ENCODE measurements at places on chromosomes 6 and 20.

DNA sequence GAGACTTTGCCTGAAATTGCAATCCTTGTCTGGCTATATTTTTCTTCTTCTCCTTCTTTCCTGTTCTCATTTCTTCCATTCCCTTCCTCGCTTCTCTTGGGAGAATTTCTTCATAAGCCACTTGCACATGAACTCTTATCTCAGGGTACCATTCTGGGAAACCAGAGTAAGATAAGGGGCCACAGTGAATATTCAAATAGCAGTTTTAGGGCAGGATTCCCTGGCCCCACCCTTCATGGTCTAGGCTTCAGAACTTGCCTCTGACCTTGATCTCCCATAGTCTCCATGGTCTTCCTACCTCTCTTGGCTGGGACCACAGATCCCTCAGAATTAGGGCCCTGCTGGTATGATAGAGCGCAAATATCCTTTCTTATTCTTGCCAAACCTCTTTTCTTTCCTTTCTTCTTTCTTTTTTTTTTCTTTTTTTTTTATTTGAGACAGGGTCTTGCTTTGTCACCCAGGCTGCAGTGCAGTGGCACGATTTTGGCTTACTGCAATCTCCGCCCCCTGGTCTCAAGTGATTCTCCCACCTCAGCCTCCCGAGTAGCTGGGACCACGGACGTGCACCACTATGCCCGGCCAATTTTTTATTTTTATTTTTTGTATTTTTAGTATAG lies 123.0 kb upstream of the CITED2 start:
- no peak for DNase-seq

DNA sequence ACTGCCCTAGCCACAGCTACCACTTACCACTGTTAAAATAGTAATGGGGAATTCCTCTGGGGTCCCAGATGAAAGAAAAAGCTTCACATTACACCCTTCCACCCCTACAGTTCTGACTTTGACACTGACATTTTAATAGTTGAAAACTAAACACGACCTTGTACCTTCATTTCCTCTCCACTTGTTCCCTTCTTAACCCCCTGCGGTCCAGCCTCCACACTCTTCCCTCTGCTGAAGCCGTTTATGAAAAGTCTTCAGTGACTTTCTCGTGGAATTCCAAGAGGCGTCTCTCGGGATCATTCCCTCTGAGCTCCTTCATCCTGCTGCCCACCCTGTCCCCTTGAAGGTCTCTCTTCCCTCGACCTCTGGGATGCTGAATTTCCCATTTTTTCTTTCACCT lies 36.6 kb upstream of the TIAM2 start:
- DNase-seq = no peak

- peak; percentile 22 for DNase-seq
These were observed 18.6 kb downstream of the FKBP1A start for GRCh38 chr20:1374246-1374645.

DNA sequence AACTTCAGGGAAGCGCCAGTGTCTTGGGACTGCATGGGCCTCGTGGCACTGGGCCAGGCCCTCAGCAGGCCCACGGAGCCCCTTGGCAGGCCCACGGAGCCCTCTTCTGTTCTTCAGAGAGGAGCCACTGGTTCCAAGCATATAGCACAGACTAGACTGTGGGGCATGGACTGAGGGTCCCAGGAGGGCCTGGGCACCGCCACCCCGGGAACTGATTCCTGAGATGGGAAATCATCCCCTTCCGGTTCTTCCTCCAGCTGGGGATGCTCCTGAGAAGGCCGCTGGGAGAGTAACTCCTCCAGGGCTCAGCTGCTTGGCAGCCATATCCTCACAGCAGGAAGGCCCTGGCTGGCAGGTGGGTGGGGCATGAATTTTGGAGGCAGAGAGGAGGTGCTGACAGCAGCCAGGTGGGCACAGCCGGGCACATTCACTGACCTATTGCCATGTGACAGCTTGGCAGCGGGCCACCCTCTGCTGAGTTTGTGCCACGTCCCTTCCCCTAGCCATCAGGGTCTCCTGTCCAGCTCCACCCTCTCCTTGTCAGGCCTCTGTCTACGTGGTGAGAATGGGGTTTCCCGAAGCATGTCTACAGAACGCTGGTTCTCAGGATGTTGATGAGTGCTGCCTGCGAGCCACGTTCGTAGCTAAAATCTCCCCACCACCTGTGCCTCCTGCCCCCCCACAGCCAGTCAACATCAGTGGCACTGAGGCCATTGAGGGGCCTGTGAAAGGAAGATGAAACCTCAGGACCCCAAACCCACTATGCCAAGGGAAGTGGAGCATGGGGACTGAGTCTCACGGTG lies 152.1 kb downstream of the TAF4 start:
- DNase-seq = no peak

DNA sequence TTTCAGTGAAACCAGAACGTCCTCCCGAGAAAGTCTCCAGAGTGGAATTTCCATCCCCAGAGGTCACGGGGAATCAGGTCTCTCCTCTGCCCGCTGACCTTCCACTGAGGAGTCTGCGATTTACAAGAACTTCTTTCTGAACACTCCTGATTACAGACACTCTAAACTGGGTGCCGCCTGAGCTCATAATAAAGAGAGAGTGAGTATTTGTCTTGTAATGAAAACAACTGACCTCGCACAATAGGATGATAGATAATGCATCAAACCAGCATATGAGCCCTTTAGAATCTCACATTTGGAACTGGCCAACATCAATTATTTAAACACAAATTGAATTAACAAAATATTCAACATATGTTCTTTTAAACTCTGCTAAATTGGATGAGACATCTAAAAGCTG lies 47.5 kb downstream of the DLL1 start:
- no peak for DNase-seq

- DNase-seq = no peak
These were observed 16.6 kb upstream of the EZR start for GRCh38 chr6:158835616-158836221.

DNA sequence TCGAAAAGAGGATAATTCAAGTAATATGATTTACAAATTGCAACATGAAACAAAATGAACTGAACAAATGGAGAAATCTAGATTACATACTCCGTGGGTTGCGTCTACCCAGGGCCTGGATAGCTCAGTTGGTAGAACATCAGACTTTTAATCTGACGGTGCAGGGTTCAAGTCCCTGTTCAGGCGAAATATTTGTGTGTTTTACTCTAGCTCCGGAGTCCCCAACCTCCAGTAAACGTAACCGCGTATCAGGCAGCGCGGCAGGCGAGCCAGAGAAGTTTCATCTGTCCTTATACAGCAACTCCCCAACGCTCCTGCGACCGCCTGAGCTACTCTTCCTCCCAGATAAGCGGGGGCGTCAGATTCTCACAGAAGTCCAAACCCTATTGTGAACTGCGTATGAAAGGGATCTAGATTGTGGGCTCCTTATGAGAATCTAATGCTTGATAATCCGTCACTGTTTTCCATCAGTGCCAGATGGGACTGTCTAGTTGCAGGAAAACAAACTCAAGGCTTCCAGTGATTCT lies 176.1 kb downstream of the TRIM27 start:
- DNase-seq = no peak

GRCh38 chr6:34549026-34549803 lies 6.9 kb downstream of the SPDEF start:
- DNase-seq = no peak

DNA sequence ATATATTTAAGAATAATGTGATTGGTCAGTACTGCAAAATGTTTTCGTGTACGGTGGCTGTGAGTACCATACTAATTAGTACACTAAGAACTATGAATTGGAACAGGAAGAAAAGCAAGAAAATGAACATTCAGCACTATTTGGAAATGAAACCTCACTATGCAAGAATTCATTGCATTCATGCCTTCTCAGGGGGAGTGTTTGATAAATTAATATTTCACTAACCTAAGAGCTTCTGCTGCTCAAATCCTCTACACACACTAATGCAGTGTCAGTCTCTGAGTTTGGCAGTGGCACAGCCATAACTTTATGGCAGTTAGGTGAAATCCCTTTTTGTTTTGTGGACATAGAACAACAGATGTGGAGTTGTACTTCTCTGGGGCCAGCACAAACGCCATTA lies 60.1 kb downstream of the SLC16A10 start:
- no peak for DNase-seq

DNA sequence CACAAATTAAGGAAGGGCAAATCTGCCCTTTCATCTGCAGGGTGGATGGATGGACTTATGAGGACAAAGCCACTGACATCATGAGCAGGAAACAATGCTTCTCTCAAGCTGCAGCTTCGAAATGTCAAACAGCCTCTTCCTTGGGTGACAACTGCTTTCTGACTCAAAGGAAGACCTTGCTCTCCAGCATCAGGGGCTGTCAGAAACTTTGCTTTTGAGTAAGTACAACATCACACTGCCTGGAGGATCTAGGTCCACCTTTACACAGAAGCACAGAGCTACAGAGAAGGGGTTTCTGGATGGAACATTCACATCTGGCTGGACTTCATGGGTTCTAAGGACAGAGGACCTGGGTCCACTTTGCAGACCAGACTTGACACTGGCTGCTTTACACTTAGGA lies 5.9 kb downstream of the CST1 start:
- DNase-seq = peak; percentile 55

DNA sequence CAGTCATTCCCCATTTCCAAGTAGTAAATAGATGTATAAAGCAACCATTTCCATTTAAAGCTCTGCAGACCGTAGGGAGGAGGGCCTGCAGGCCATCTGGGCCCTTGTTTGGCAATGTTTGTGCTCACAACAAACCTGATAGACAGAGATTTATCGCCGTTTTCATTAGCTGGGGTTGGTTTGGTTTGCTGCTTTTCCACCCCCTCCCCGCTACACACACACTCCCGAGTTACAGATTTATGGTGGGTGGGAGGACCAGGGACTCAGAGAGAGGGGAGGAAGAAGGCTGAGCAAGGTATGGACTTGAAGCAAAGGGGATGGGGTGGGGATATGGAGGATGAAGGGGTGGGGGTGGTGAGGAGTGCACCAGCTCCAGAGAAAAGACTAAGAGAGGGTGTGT lies 36.6 kb upstream of the FOXP4 start:
- no peak for DNase-seq

GRCh38 chr20:62314711-62315302 lies 12.0 kb downstream of the ADRM1 start:
- no peak for DNase-seq

- no peak for DNase-seq
These were observed 8.8 kb upstream of the FBXO30 start for GRCh38 chr6:145823328-145823944.

- DNase-seq = no peak
These were observed 108.7 kb downstream of the NCOA3 start for GRCh38 chr20:47610247-47610944.

GRCh38 chr6:146957181-146958093 lies 246.8 kb upstream of the STXBP5 start:
- no peak for DNase-seq

DNA sequence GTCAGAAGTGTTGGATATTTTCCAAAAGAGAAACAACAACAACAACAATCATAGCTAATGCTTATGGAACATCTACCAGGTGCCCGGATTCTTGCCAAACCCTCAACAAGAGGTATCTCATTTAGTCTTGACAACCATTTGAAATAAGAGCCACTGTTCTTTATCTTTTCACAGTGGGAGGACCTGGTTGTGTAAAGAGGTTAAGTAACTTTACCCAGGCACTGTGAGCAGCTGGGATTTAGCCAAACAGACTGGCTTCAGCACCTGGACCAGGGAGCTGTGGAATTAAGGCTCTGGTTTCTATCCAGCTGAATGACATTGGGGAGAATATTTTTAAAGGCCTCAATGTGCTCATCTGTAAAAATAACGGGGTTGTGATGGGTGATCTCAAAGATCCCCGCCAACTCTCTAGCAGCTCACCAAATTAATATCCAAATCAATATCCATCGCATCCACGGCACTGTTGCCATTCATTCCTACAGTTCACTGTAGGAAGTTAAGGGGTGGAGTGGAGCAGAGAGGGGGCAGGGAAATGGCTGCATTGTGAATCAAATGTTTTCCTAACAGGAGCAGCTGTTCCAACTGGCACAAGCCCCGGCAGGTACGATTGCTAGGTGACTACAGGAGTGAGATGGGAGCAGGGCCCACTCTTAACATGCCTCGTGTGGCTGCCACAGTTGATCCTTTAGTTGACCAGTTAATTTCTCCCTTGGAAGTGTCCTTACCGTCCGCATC lies 61.8 kb downstream of the GCNT2 start:
- DNase-seq = no peak

DNA sequence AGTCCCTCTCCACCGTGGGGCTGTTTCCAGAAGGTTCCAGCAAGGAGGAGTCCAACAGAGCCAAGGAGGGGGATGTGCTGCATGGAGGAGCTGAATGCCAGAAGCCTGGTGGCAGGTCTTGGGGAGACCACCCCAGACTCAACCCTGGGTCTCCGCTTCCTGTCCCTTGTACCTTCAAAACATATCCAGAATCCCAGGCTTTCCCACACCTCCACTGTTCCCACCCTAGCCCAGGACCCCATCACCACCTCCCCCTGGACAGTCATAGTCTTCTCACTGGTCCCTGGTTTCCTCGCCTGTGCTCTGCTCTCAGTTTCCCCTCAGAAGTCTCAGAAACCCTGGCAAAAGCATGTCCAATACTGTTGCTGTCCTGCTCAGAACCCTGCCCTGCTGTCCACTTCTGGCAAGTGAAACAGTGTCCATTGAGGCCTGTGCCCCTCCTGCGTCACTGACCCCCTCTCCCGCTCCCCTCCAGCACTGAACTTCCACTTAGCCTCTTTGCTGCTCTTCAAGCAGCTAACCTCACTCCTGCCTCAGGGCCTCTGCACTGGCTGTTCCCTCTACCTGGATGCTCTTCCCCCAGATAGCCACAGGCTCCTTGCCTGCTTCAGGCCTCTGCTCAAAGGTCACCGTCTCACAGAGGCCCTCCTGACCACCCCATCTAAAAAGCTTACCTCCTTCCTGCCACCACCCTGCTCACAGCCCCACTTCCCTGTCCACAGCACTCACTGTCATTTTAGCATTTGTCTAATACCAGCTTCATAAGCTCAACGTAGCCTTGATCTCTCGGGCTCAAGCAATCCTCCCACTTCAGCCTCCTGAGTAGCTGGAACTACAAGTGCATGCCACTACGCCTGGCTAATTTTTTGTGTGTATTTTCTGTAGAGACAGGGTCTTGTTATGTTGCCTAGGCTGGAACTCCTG lies 169.2 kb downstream of the GRM4 start:
- no peak for DNase-seq

- DNase-seq = no peak
These were observed 33.8 kb upstream of the CTAGE9 start for GRCh38 chr6:131744432-131745287.

DNA sequence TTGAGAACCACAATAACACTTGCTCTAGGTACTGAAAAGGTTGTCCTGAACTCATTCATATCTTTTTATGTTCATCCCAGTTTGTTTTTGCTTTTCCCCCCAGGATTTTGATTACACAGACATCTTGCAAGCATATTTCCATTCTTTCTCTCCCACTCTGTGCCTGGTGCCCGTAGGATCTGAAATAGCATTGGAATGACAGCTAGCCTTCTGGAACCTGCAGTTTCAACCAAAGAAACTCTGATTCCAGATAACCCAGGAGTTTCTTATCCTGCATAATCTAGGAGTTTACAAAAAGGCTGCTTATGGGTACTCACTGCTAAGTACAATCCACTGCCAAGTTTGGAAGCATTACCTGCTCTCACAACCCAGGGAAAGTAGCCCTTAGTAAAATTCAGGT lies 28.8 kb upstream of the PLCG1 start:
- no peak for DNase-seq
